K562 (cell line): ENCODE measurements at places on chromosomes 12 and 14.

DNA sequence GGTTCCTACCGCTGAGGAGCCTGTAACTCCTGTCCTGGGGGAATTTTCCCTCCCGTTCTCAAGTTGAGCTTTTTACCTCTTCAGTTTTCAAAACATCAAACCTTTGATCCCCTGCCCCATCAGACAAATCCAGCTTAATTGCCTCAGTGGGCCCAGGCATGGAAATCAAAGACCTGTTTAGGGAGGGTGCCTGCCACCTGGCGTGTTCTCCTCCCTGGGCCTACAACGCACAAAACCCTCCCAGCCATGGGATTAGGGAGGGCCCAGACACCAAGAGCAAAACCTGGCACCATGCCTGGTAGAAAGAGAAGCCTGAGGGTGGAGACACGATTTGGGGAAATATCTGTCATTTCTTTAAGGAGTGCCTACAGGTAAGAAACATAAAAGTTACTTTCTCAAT, 672.9 kb downstream of the BCL11B start:
- no peak for DNase-seq

GRCh38 chr14:91575469-91576208, 65.5 kb upstream of the PPP4R3A start:
- DNase-seq = no peak

GRCh38 chr12:124175704-124176103, 119.2 kb upstream of the RFLNA start:
- DNase-seq = no peak

GRCh38 chr12:130357729-130358330, 20.1 kb downstream of the PIWIL1 start:
- DNase-seq = no peak

DNA sequence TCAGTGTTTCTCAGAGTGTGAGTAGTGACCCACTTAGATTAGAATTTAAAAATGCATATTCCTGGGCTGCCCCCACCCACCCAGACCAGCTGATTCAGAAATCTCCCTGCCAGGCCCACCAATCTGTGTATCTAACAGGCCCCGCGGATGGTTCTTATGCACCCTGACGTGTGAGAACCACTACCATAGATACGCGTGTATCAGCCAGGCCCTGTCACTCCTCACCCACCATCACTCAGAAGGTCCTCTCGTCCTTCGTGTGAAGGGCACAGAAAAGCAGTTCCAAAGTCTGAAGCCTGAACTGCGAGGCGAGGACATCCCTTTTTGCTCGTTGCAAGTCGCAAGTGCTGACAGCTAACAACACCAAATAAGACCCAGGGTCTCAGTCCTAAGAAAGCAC, 72.4 kb downstream of the IFT43 start:
- DNase-seq = no peak

GRCh38 chr12:25382311-25383106, 131.8 kb upstream of the KRAS start:
- no peak for DNase-seq

DNA sequence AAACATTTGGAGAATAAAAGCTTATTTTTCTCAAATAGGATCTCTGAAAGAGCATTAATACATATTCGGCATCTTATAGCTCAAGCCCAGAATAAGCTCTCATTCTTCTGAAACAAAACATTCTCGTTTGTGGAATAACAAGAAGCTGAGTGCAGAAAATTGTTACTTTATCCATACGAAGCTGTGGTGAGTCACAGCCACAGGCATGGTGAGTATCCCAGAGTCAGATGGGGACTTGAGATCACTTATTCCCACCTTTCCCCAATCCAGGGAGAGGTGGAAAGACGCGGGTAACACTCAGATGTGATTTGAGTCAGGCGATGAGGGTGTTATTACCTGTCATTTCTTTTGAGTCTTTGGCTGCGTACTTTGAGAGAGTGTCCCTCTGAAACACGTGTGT, 214.6 kb upstream of the TMEM132C start:
- no peak for DNase-seq

GRCh38 chr12:26791301-26791791, 41.6 kb downstream of the ITPR2 start:
- no peak for DNase-seq

- DNase-seq = no peak
Observed at GRCh38 chr14:69170839-69171238, 17.9 kb upstream of the DCAF5 start.
